ENCODE measurements at places on chromosomes 13 and 19.

DNA sequence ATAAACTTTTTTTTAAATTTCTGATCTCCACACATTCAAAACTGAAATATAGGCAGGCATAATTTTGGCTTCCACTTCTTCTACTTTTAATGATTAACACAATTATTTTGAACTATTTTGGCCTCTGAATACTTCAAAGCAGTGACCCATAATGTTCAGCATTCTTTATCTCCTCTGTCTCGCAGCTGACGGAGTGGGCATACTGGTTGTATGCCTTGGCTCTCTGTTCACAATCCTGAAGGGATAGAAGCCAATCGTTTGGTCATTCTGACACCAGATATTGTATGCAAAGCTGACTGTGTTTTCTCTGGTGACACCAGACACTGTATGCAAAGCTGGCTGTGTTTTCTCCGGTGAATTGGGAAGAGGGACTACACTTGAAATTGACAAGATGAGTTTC is 833.0 kb downstream of the EFNB2 start:
- no peak for DNase-seq

- no peak for DNase-seq
Measured at GRCh38 chr13:48192411-48192935, 40.5 kb upstream of the ITM2B start.

DNA sequence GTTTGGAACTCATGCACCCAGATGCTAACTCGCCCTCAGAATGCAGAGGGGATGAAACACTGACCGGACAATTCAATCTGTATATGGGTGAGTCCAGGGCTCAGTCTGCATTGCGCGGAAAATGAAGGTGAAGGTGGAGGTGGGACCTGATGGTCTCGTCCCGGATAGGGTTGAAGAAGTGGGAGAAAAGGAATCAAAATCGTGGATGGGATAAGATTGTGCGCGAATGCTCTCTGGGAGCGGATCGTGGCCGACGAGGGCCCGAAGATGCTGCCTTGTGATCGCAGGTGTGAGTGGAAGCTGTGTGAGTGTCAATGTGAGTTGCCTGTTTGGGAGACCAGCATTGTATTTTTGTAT is 594 bp upstream of the ZNF850 start:
- DNase-seq: no peak

DNA sequence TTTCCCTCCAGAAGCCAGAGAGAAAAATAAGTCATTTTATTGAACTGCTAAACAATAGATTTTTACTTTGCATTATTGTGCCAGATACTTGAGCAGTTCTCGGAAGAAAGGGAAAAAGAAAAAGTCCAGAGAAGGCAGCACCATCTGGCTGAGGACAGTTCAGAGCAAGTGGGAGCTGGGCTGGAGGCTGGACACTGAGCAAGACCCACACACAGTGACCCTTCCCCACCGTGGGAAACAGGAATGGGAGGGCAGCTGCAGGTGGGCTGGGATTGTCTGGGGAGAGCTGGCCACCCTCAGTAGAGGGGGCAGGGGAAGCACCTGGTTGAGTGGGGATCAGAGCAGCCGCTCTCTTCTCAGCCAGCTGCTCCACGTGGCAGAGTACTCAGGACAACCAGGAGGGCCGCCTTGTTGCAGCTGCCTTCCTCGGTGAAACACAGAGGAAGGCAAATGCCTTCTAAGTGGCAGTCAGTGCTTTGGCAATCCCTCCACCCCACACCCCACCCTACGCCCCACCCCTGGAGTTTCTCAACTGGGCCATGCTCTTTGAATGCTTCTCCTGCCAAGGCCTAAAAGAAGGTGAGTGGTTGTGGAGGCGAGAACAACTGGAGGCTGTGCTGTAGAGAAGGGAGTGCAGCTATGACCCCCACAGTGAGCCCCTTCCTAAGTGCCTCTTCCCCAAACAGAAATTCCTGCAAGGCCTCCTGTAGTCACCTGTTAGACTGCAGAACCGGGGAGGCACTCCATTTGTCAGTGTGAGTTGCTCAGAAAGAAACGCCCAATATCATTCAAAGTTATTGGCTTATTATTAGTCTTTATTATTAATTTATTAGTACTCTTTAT is 179.3 kb downstream of the ZIC5 start:
- DNase-seq: no peak

GRCh38 chr13:67464154-67464553 is 234.0 kb upstream of the PCDH9 start:
- DNase-seq: no peak
